ENCODE measurements at places on chromosomes 13 and 19. TPM values are rescaled to one million over a fixed set of nuclear protein-coding genes. Genes with fewer than 3 reads are reported as not detected.

The CASP14 gene
- total RNA-seq = not detected

The OR10H1 gene
- total RNA-seq = not detected

The DBP gene
- total RNA-seq = 2.2 TPM

The PALM3 gene
- 2.0 TPM for total RNA-seq

The ZIM2 gene
- not detected for total RNA-seq

The FCGBP gene
- total RNA-seq = 1.3 TPM

The RCBTB2 gene
- total RNA-seq = 0.95 TPM
